ENCODE measurements at places on chromosomes 1 and 21.

- peak; percentile 95 for DNase-seq
Measured at GRCh38 chr1:85297855-85298629, 21.6 kb upstream of the BCL10 start.

GRCh38 chr1:147726168-147726567, 34.2 kb downstream of the GJA5 start:
- no peak for DNase-seq

- DNase-seq = no peak
Measured at GRCh38 chr1:234670967-234671626, 61.1 kb upstream of the IRF2BP2 start.

DNA sequence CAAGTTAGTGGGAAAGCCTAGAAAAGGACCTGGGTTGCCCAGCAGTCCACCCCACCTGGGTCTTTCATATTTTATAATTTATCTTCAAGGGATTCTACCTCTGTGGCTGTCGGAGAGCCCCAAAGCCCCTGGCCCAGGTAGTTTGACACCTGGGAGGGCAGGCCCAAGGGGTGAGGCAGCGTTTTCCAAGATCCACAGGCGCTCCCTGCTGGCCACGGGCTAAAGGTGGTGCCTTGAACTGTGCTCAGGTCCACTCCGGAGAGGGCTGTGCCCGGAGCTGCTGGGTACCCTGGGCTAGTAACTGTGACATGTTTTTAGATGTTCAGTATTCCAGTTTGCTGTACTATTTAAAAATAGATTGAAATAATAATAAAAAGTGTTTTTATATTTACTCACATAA, 37.2 kb upstream of the CRNN start:
- no peak for DNase-seq

GRCh38 chr1:92314024-92314423, 15.2 kb downstream of the RPAP2 start:
- DNase-seq = no peak

DNA sequence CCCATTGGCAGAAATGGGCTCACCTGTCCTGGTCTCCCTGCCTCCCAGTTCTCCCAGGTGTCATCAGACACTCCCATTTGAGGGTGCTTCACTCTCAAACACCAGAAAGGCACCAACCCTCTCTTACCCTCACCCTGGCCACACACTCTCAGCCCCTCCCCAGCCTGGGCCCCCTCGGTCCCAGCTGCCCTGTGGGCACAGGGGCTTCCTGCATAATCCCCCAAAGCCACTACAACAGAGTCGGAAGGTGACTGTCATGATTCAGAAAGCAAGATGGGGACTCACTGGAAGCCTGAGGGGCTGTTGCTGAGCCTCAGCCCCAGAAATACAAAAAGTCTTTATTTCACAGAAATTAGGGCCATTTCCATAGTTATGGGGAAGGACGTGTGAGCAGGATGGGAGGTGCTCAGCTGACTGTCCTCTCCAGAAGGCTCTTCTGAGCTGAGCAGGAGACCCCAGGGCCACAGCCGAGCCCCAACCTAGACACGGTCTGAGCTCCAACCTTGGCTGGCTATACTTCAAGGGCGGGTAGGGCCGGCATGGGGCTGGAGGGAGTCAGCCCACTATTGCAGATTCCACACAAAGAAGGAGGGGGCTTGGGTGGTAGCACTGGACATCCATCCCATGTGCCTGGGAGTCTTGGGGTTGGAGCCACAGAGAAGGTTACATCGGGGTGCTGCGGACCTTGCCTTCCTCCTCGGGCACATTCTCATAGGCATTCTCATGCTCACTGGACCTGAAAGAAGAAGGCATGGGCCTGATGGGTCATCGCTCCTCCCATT, 6.3 kb downstream of the PDZK1IP1 start:
- DNase-seq = no peak

- DNase-seq = no peak
Measured at GRCh38 chr1:52996653-52997052, 65.4 kb upstream of the PODN start.

GRCh38 chr1:39992234-39992633, 37.3 kb downstream of the MFSD2A start:
- DNase-seq = no peak

DNA sequence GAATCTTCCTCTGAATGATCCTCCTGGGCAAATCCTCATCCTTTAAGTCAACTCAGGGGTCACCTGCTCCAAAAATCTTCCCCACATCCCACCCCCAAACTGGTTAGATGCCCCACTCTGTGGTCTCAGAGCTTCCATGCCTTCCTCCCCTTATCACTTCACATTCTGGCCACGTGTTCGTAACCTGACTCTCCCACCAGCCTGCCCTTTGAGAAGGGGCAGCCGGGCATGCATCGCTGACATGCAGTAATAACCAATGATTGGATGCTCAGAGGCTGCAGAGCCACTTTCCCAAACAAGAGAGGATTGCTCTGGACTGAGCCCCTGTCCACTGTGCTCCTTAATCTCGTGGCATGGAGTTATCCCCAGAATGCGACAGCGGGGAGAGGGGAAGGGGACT, 7.0 kb downstream of the LELP1 start:
- no peak for DNase-seq

DNA sequence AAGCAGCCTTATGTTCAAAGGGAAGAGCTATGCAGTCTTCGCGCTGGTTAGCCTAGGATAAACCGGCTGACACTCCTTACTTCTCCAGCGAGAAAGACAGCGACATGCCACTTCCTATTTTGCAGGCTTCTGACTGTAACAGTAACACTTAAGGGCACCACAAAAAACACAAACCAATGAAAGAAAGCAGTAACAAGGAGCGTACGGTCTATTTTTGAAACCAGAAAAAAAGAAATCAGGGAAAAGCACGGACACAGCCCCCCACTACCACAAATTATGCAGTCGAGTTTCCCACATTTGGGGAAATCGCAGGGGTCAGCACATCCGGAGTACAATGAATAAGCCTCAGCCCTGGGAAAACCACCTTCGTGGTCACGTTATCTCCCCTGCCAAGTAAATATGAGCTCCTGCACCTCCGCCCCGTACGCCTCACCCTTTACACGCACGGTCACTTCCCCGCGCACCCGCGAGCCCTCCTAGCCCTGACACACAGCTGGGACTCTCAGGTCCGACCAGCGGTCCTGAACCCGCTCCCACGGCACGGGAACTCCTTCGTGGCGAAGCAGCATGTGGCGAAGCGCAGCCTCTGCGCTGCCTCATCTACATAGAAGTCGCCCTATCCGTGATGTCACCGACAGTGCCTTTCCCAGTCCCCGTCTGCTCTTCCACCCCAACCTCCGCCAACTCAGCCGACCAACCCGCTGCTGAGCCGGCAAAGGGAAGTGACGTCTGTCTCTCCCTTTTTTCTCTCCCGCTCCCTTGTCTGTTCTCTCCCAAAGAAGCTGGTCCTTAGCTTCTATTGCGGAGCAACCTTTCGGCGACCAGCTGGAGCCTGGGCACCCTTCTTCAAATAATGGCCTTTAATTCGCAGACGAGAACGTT, 40.9 kb upstream of the PPIAL4F start:
- DNase-seq = no peak

DNA sequence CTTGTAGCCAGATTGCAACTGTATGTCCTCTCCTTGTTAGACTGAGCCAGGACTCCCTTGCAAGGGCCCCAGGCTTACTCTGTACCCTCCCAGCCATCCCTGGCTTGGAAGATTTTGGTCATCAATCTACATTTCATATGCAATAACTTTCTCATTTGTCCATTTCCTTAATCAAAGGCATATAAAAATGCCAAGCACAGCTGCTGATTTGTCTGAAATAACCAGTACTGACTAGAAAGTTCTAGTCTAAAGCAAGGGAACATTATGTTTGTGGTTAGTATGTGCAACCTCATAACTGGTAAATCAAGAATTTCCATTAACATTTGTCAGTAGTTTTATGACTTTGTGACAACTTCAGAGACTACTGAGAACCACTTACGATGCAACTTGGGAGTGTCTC, 370.2 kb downstream of the ST6GALNAC3 start:
- no peak for DNase-seq

- DNase-seq = no peak
Measured at GRCh38 chr1:231369282-231369681, 31.2 kb downstream of the SPRTN start.

GRCh38 chr1:38135625-38136414, 89.2 kb upstream of the POU3F1 start:
- no peak for DNase-seq

DNA sequence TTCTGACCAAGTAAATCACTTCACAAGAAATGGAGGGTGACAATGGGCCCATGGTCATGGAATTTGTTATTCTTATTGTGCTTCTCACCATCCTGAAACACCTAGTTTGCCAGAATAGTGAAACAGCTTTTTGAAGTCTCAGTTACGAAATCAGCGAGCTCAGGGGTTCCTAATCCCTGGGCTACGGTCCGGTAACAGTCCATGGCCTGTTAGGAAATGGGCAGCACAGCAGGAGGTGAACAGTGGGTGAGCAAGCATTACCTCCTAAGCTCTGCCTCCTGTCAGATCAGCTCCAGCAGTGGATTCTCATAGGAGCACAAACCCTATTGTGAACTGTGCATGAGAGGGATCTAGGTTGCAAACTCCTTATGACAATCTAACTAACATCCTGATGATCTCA, 1356.3 kb downstream of the KCNT2 start:
- no peak for DNase-seq

GRCh38 chr1:90919900-90920299, 101.9 kb downstream of the ZNF644 start:
- no peak for DNase-seq

DNA sequence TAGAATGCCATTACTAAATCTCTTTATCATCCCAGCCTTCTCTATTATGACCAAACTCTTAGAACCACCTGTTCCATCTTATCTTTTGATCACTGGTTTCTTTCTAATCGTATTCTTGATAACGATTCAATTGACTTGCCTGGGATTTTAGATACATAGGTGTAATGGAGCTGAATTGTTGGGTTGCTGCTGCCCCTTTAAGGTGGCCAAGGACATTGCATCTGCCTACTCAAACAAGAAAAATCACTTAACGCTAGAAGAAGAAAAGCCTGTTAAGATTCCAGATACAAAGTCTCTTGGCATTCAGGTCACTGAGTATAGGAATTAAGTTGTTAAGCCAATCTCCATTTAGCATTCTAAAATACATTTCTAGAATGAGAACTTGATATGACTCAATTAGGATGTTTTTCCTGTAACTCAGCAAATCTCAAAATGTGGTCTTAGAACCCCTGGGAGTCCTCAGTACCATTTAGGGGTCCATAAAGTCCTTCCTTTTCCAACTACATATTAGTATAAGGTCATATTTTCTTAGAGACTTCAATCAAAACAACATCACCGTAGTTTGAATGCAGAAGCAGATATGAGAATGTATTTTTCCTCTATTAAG, 12.4 kb downstream of the NEXN start:
- DNase-seq = peak; percentile 29

DNA sequence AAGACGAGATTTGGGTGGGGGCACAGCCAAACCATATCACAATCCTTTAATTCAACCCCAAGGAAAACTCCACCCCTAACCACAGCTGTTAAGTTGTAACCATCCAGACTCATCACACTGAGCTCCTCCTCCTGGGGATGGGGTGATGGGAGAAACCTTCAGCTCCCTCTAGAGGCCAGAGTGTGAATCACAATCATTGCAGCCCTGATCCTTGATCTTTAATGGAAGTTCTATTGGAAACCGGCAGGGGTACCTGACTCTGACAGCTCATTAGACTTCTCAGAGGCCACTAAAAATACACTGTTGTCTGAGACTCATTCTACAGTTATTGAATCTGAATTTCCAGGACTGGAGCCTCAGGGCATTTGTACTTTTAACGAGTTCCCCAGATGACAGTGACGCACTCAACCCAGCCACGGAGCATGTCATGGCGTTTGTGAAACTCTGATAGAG, 127.2 kb downstream of the IGSF21 start:
- peak; percentile 1 for DNase-seq

- no peak for DNase-seq
Measured at GRCh38 chr1:112040891-112041740, 51.6 kb upstream of the KCND3 start.

DNA sequence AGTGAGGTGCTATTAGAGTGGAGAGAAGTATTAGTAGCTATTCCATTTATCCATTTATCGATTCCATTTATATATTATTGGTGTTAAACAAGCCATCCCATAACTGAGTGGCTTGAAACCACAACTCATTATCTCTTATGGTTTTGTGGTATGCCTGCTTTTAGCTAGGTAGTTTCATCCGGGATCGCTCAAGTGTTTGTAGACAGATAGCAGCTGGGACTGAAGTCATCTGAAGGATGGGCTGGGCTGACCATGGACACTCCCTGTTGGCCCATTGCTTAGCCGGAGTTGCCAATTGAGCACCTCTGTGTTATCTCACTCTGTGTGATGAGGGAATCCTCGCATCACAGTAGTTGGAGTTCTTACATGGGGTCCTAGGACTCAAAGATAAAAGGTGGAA, 622.5 kb downstream of the PLA2G4A start:
- DNase-seq = no peak

- DNase-seq = no peak
Measured at GRCh38 chr1:187817782-187818181, 989.0 kb downstream of the PLA2G4A start.

- DNase-seq = no peak
Measured at GRCh38 chr1:206944703-206945102, 1.6 kb downstream of the PIGR start.

DNA sequence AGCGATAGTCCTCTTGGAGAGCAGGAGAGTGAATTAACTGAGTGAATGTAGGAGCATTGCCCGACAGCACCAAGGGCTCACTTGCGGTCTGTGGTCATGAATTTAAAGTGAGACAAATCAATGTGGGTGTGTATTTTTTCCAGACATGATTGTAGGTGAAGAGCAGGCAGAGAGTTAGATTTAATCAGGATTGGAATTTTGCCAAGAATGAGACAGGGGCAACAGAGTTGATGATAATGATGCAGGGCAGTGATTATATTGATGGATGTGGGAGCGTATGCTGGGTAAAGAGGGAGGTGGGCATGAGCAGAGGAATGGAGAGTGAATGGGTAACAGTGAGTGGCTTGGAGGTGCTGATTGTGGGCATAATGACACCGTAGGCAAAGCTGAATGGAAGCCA, 20.0 kb upstream of the SYT6 start:
- DNase-seq = no peak

- peak; percentile 61 for DNase-seq
Measured at GRCh38 chr1:215526147-215526845, 40.8 kb upstream of the KCTD3 start.

GRCh38 chr1:178527117-178527516, 14.2 kb downstream of the TEX35 start:
- DNase-seq = no peak

DNA sequence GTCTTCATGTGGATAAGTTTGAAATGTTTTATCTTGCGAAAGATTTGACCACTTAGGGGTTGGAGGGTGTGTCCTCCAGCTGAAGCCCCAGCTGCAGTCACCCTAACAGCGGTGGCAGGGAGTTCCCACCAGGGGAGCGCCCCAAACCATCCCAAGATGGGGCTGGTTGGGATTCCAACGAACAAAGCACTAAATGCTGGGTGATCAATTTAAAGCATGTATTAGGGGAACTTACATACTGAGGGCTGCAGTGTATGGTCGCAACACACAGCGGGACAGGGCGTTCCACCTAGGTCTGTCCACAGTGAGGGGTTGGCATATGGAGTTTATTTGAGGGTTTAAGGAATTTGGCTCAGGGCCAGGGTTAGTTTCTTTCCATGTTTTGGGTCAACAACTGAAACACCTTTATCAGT, 26.3 kb downstream of the SLC37A1 start:
- no peak for DNase-seq

Measured in LoVo (cell line).